ENCODE measurements at places on chromosomes 5 and 9.

- DNase-seq = no peak
Observed at GRCh38 chr5:127959152-127959764, 124.3 kb upstream of the SLC12A2 start.

GRCh38 chr5:146213210-146213826, 9.9 kb downstream of the RBM27 start:
- DNase-seq = no peak

- no peak for DNase-seq
Observed at GRCh38 chr5:131384616-131385214, 120.9 kb downstream of the CDC42SE2 start.

GRCh38 chr9:2574203-2574602, 47.4 kb upstream of the VLDLR start:
- no peak for DNase-seq

DNA sequence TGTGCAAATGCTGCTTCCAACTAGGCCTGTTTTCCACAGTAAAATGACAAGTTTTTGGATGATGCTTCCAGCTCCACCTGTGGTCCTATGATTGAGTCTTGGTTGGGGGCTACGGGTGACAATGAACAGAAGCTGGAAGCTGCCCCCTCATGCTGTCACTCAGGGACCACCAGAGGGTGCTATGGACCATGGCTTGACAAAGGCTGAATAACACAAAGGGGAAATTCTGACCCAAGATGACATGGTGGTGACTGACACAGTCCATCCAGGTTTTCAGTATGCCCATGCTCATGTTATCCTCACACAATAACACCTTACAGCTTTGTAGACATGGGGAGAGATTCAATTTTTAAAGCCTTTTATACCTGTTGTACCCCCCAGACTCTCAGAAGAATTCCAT, 23.9 kb upstream of the SAP30L start:
- no peak for DNase-seq

GRCh38 chr5:154274828-154275185, 84.3 kb downstream of the GALNT10 start:
- no peak for DNase-seq

DNA sequence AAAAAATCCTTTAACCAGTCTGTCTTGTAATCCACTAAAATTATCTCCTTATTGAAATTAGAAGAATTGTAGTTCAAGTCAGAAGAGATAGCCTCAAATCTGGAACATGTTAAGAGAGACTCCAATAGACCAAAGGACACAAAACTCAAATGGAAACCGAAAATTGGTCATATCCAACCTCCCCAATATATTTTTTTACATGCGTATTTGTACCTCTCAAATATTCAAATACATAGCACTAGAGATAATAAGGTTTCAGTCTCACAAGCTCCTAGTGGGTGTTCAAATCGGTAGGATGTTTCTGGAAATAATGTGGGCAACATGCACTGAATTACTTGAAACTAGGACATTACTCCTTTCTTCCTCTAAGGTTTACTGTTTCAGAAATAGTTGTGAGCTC, 33.5 kb downstream of the EPB41L4A start:
- DNase-seq = no peak

- no peak for DNase-seq
Observed at GRCh38 chr5:68304421-68305052, 89.0 kb downstream of the PIK3R1 start.

GRCh38 chr5:98308960-98309359, 464.5 kb upstream of the RGMB start:
- DNase-seq = no peak

- no peak for DNase-seq
Observed at GRCh38 chr5:158953929-158954534, 145.7 kb downstream of the EBF1 start.

DNA sequence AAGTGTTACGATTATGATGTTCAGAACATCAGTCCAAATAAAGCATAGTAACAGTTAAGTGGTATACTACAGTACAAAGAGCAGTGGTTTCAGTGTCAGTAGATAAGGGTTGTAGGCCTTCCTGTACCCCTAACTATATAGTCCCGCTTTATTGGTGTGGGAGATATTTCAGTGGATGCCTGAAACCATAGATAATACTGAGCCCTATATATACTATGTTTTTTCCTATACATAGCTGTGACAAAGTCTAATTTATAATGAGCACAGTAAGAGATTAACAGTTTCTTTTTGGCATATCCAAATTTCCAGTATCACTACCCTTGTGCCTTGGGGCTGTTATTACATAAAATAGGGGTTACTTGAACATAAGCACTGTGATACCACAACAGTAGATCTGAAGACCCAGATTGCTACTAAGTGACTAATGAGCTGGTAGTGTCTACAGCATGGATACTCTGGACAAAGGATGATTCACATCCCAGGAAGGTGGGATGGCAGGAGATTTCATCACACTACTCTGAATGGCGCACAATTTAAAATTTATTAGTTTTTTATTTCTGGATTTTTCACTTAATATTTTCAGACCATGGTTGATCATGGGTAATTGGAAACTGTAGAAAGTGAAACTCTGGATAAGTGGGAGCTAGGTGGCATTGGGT, 119.3 kb downstream of the RPS23 start:
- DNase-seq = no peak

GRCh38 chr5:134131578-134132350, 17.3 kb downstream of the TCF7 start:
- DNase-seq = no peak

DNA sequence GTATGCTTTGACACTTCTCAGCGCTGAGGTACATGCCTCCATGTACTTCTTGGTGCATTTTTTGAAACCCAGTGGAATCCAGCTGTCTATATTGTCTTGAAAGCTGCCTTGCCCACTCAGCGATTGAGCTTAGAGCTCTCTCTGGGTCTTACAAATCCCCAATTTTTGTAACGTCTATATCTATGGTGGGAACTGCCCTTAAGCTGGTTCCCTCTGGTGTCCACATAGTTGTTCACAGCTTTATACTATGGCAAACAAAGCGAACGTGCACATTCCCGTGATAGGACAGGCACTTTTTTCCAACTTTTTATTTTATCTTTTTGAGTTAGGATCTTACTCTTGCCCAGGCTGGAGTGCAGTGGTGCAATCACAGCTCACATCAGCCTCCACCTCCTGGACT, 20.9 kb downstream of the CDHR2 start:
- no peak for DNase-seq

DNA sequence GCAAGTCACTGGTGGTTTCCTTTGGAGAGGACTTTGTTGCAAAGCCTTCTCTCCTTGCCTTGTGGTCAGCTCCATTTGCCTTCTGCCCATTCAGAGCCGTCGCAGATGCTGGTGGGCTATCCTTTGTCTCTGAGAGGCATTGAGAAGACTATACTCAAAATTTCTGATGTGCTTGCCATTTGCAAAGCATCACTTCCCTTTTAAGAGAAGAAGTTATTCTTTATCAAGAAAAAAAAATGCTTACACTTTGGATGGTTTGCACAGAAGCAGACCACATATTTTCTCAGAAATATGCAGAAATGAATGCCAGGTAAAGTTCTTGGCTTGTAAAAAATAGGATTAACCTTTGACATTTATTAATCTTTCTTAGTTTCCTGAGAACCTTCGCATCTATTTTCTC, 195.8 kb upstream of the KLF4 start:
- DNase-seq = no peak

DNA sequence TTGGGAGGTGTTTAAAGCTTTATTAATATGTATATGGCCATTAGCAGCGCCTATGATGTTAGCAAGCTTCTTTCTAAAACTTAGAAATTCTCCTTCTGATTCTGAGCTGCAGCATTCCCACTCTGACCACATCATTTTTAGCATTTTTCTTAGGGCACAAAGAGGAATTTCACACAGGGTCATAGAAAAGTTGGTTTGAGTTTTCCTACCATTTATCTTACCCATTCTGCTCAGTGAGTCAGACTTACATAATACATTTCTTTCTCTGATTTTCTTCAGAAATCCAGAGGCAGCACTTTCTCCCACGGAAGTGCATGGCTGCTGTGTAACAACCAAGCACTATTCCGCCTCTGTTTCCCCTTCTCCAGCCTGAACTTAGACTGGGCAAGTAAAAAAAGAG, 246.6 kb downstream of the ARL15 start:
- DNase-seq = no peak

DNA sequence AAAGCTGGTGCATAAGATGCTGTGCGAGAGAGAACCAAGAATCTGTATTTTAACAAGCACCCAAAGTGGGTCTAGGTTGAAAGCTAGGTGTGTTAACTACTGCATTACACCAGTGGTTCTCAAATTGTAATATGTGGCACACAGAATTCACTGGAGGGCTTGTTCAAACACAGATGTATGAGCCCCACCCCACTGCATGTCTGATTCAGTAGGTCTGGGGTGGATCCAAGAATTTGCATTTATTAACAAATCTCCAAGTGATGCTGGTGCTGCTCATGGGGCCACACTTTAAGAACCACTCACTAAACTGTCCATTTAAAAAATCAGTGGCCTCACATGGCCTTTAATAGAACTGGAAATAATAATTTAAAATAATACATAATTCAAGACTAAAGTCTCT, 40.4 kb downstream of the LPAR1 start:
- no peak for DNase-seq

GRCh38 chr5:79183011-79183410, 52.9 kb upstream of the JMY start:
- no peak for DNase-seq

GRCh38 chr5:149452665-149453617, 73.8 kb upstream of the IL17B start:
- DNase-seq = no peak

DNA sequence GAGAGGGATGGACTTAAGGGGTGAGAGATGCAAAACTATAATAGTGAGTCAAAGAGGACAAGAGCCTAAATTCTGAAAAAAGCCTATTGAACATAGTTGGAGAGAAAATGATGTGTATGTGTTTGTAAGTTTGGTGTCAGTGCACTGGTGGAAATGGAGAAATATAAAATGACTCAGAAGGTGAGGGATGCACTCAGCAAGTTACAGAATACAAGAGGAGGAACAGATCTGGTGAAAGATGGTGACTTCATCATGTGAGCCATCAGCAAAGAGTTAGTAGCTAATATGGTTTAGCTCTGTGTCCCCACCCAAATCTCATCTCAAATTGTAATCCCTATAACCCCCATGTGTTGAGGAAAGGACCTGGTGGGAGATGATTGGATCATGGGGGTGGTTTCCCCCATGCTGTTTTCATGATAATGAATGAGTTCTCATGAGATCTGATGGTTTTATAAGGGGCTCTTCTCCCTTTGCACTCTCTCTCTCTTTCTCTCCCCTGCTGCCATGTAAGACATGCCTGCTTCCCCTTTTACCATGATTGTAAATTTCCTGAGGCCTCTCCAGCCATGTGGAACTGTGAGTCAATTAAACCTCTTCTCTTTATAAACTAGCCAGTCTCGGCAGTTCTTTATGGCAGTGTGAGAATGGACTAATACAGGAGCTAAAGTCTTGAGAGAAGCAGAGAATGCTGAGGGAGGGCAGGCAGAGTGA, 30.4 kb upstream of the FYB1 start:
- no peak for DNase-seq

DNA sequence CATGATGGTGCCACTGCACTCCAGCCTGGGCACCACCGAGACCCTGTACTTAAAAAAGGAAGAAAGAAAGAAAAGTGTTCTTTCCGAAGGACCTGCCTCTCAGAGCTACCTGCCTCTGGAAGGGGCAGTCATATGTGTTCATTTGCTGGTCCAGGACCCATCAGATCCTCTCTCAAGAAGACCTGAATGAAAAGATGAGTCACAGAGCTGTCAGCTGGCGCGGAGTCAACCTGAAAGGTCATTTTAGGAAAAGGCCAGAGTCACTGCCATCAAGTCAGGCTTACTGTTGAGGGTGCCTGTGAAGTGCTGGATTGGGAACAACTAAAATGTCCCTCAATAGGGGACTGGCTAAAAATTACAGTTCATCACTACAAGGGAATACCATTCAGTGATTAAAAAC, 14.9 kb upstream of the HRH2 start:
- DNase-seq = no peak

GRCh38 chr9:93830606-93831005, 124.5 kb downstream of the BARX1 start:
- DNase-seq = no peak

DNA sequence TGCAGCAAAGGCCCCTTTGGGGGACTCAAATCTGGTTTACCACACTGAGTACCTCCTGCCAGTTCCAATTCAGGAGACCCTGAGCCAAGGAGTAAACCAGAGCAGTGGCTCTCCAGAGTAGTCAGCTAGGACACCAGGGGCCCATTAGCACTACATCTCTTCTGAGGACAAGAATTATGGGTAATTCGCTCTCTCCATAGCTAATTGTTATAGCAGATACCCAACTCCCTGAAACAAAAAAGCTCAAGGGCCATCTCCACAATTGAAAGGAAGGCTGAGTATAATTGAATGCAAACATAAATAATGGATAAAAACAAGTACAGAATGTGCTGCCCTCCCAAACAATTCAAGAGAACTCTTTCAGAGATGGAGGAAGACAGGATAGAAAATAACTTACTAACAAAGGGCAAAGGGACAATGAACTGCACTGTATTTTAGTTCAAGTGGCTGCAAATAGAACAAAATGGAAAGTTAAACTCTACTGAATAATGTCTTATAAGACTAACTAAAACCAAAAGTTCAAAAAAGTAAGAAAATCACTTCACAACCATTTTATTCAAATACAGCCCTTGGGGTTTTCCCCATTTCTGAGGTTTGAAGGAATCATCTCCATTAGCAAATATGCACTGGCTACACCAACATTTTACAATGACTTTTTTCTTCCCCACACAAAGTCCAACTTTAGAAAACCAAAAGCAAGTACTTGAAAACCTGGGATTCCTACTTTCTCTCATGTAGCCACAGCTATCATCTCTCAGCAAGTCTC, 118.8 kb downstream of the SIL1 start:
- DNase-seq = no peak

DNA sequence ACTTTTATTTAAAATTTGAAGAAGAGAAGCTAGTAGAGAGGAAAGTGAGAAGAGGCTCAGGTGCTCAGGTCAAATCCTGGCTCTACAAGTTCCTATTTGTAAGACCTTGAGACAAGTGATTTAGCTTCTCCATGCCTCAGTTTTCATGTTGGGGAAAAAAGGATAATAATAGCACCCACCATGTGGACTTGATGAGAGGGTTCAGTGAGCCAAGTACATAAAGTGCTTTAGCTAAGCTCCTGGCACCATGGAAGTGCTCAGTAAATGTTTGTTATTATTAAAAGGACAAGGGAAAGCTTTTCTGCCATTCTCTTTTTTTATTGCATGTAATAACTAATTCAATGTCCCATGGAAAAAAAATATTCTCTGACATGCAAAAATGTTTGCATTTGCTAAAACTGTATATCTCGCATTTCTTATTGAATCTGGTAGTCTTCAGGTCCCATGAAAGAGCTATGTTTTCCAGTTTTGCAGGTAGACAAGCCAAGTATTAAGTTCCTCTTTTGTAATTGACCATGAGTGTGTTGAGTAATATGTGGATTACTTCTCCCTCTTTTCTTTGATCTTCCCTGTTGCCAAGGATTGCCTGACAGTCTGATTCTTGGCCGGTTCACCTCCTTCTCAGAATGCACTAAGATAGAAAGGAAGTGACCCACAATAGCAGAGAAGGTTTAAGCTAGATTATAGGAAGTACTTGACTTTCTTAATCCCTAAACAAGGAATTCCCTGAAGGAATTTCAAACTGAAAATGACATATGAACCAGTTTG, 45.6 kb upstream of the TRIM32 start:
- DNase-seq = no peak
